ENCODE measurements at places on chromosomes 4 and X.
A peak's percentile ranks its signal among the peaks of the same experiment; 100 is the strongest.

GRCh38 chr4:20614816-20615215 lies 85.4 kb upstream of the PACRGL start:
- DNase-seq = no peak

GRCh38 chr4:110193822-110194761 lies 4.3 kb downstream of the ELOVL6 start:
- DNase-seq = peak; percentile 60

- no peak for DNase-seq
Observed at GRCh38 chr4:67122029-67122428, 423.3 kb downstream of the CENPC start.

DNA sequence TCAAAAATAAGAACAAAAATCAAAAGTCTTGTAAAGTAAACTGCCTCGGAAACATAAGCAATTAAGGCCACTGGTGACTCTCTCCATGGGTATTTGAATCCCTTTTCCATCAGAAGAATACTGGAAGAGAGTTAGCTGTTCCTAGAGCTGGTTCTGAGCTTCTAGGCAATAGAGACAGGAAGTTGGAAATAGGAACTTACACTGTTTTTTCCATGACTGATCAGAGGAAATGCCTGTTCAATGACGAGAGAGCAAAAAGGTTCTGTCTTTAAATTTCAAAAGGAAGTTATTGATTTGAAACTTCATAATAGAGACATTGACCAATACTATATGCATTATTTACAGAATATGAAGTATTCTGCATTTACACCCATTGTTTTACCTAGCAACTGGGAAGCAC lies 503.5 kb upstream of the ARX start:
- DNase-seq = no peak

GRCh38 chrX:66016905-66017658 lies 22.8 kb downstream of the VSIG4 start:
- no peak for DNase-seq

DNA sequence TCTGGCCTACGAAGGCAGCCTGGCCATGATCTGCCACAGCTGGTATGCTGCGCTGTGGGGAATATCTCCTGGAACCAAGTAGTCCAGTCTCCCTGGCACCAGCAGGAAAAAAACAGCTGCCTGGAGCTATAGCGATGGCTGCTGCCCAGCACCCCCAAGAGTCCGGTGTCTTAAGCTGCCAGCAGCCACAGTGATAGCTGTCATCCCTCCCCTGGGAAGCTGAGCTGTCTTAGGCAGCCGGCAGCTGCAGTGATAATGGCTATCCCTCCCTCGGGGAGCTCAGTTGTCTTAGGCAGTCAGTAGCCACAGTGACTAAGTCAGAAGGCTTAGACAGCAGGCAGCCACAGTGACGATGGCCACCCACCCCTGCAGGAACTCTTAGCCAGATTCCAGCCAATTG lies 205.1 kb downstream of the STPG2 start:
- no peak for DNase-seq
